ENCODE measurements at places on chromosomes 7 and 10. TPM values are rescaled to one million over a fixed set of nuclear protein-coding genes. Genes with fewer than 3 reads are reported as not detected.

KLHDC10 gene
- 49.6 TPM for polyA plus RNA-seq

- peak; percentile 25 for DNase-seq
These were observed 63.4 kb upstream of the DNAJB6 start for GRCh38 chr7:157273208-157274093.

POU6F2 gene
- polyA plus RNA-seq = 0.19 TPM

GRCh38 chr10:103040418-103040817 is 122.3 kb downstream of the CNNM2 start:
- no peak for DNase-seq

GRCh38 chr10:91883549-91884444 is 25.5 kb downstream of the FGFBP3 start:
- no peak for DNase-seq

- DNase-seq = no peak
These were observed 9.1 kb downstream of the WIPF3 start for GRCh38 chr7:29815181-29816105.

CRTAC1 gene
- 15.4 TPM for polyA plus RNA-seq

FAM25A gene
- polyA plus RNA-seq = not detected

DNMBP gene
- polyA plus RNA-seq = 35.5 TPM

All from right renal cortex interstitium (tissue), 3 donors.